Left forelimb (tissue), 1 donor: ENCODE measurements at places on chromosomes 16 and 17.

GRCh38 chr17:78986649-78987328 is 7.1 kb upstream of the LGALS3BP start:
- DNase-seq = no peak

GRCh38 chr16:47013910-47014309 is 40.4 kb upstream of the DNAJA2 start:
- DNase-seq = no peak

DNA sequence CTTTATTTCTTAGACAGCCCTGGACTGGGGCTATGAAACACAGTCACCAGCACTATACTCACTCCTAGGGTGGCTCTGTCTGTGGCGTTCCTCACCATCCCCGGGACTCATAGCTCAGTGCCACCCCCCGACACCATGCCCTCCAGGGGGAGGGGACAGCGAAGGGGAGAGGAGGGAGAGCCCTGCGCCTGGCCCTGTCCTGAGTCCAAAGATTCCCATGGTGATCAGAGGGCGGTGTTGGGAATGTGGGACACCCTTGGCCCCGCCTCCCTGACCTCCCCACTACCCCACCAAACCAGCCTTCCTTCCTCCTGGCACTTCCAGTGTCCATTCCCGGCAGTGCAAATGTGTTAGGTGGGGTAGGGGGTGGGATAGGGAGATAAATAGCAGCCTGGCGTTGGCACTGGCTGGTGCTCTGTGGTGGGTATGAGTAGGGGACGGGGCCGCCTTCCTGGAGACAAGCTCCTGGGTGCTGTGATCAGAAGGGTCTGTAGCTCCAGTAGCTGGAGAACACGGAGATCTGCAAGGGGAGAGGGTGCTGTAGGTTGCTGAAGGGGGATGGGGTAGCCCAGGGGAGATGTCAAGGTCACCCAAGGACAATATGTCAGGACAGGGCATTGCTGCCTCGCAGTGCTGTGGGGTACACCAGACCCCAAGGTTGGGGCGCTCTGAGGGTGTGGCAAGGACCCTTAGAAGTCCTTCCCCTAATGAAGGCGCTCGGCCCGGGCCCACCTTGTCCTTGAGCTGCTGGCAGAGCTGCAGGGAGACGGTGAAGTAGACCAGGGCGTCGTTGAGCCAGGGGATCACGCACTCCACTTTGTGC is 2.0 kb downstream of the SMIM22 start:
- no peak for DNase-seq

- no peak for DNase-seq
Observed at GRCh38 chr16:3938843-3939624, 58.5 kb upstream of the CREBBP start.

DNA sequence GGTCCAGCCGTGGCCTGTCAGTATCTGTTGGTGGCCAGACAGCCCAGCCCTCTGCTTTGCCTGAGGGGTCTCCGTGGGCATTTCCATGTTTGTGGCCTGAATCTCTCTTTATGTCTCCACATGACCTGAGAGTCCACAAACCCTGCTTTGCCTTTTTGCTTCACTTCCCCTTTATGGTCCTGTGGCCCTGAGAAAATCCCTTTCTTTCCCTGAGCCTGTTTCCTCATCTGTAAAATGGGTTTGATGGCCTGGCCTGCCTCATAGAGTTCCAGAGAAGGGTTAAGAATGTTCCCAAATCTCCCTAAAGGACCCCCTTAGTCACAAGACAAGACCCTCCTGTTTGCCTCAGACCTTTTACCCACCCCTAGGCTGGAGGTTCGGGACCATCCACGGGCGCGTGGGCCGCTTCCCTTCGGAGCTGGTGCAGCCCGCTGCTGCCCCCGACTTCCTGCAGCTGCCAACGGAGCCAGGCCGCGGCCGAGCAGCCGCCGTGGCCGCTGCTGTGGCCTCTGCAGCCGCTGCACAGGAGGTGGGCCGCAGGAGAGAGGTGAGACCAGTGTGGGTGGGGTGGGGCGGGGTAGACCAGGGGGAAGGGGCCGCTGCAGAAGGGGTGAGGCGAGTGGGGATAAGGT is 26.2 kb upstream of the ALKBH5 start:
- DNase-seq = no peak

- no peak for DNase-seq
Observed at GRCh38 chr17:37744961-37745800, at the start of gene HNF1B. Gene HNF1B (minus strand): TSS chr17:37745059. CDS start chr17:37744884, 175 bp downstream.

DNA sequence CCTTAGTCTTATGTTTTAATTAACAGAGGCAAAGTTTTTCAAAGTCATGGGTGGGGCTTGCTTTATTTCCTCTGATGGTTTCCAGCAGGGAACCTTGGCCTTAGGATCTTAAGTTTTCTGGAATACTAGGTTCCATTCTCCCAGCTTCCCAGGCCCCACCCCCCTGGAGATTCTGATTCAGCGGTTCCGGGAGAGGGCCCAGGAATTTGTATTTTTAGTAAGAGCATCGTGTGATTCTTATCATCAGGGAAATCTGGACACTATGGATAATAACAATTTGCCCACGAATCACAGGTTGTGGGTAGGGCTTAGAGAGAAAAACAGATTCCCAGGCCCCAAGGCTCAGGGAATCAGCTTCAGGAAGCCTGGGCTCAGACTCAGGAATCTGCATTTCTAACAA is 263.6 kb downstream of the NTN1 start:
- no peak for DNase-seq

- no peak for DNase-seq
Observed at GRCh38 chr17:60902399-60902798, 224.7 kb downstream of the BCAS3 start.

GRCh38 chr17:16814439-16814838 is 124.4 kb downstream of the CCDC144A start:
- no peak for DNase-seq

- DNase-seq = no peak
Observed at GRCh38 chr17:31321481-31321880, at the start of gene EVI2A. Gene EVI2A (minus strand): TSS chr17:31321622. CDS start chr17:31319013, 2,609 bp downstream.

GRCh38 chr17:29138971-29139691 is 41.1 kb downstream of the MYO18A start:
- no peak for DNase-seq

DNA sequence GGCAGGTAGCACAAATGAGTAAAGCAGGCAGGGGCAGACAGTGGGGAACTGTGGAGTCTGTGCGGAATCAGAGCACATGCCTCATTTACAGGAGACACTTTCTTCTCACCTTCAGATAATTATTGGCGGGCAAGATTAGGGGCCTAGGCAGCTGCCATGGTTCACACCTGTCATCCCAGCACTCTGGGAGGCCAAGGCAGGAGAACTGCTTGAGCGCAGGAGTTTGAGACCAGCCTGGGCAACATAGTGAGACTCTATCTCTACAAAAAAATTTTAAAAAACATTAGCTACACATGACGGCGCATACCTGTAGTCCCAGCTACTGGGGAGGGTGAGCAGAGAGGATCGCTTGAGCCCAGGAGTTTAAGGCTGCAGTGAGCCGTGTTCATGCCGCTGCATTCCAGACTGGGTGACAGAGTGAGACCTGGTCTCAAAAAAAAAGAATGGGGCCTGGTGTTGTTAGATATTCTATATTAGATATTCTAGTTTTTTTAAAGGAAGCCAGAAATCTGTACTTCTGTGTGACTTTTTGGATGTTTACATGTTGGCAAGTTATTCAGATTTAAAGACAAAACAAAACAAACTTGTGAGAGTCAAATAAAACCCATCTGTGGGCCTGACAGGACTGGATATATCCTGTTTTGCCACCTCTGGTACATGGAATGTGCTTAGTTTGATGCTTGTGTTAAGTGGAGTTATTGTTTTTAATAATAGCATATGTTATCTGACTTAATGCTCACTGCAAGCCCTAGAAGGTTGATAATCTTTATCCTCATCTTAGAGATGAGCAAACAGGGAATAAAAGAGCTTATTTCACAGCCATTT is 4.9 kb upstream of the LPCAT2 start:
- DNase-seq = no peak

DNA sequence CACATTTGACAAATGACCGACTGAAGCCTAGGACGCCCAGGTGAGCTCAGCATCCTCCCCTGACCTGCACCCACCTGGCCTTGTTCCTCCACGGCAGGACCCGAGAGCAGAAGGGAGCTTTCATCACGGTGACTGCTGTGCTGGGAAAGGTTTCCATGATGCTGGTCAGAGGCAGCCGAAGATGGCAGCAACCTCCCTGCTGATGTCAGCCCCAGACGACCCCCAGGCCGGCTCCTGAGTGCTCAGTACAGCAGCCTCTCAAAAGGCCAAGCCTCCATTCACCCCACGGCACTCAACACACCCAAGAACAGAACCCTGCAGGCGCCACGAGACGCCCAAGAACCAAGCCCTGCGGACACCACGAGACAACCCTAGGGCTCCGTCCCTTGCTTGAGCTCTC is 119.8 kb downstream of the ANKRD11 start:
- DNase-seq = no peak

DNA sequence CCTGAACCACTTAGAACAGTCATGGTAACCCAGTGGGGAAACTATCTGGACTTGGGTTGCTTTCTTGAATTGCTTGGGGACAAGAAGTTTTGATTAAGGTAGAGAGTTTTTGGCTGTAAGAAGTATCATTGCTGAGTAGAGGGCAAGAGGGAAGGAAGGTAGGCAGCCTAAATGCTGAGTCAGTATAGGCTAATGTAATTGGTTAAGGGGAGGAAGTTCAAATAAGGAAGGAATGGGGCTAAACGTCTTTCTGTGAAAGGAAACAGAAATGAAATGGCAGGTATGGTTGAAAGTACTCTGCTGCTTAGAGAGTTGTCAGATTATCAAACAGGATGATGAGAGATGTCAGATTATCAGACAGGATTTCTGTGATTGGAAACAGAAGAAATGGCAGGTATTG is 20.3 kb downstream of the KPNB1 start:
- DNase-seq = no peak

- DNase-seq = no peak
Observed at GRCh38 chr17:41118721-41119120, 548 bp upstream of the KRTAP4-11 start.

DNA sequence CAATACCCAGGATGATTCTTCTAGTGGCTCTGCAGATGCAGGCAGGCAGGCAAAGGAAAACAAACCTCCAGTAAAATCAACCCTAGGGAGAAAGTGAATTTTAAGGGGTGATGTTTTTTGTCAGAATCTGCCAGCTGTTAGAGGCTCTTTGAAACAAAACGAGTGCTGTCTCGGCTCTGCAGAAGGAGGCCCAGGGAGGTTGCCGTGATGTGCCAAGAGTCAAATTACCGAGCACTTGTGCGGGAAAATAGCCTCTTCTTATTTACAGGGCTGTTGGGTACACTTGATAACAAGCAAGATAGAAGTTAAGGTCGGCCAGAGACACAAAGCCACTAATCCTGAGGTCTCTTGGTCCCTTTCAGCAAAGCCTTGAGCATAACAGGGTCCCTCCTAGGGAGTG is 68.9 kb upstream of the EEF2KMT start:
- no peak for DNase-seq

GRCh38 chr17:7811251-7811650 is 22.8 kb upstream of the KDM6B start:
- DNase-seq = no peak

- DNase-seq = no peak
Observed at GRCh38 chr16:14341324-14342225, 270.5 kb downstream of the MRTFB start.
